ENCODE measurements at places on chromosomes 5 and 9. TPM values are rescaled to one million over a fixed set of nuclear protein-coding genes. Genes with fewer than 3 reads are reported as not detected.

STRBP gene
- polyA plus RNA-seq, result 42.9 TPM

TTC1 gene
- polyA plus RNA-seq, result 54.6 TPM

BARX1 gene
- 0.30 TPM for polyA plus RNA-seq

IRX4 gene
- polyA plus RNA-seq, result 257 TPM

DNA sequence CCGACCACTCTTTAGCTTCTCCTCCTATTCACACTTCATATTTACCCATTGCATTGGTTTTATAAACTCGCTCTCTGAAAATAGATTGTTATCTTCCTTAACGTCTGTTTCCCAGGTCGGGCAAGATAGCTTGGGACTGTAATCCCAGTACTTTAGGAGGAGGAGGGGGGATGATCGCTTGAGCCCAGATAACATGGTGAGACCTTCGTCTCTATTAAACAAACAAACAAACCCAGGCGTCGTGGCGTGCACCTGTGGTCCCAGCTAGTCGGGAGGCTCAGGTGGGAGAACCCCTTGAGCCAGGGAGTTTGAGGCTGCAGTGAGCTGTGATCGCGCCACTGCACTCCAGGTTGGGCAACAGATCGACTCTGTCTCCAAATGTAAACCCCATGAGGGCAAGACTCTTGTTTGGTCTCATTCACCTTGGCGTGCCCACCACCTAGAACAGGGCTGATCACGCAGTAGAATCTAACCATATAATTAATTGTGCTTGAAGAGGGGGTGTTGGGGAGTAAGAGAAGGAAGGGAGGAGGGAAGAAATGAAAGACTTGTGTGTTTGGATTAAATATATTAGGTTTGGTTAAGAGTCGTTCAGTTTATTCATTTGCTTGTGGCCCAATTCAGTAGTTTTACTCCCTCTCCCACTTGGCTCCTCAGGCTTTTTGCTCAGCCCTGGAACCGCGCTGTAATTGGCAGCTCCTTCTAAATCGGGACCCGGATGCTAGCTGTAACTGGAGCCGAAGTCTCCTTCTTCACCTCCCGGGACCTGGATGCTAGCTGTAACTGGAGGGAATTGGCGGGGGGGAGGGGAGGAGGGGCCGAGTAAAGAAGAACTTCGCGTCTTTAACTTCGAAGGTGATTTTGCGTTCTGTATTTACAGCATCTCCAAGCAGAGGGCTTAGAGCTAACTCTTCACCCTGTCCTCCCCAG is 24.9 kb downstream of the CDKN2A start:
- peak; percentile 33 for DNase-seq

DNA sequence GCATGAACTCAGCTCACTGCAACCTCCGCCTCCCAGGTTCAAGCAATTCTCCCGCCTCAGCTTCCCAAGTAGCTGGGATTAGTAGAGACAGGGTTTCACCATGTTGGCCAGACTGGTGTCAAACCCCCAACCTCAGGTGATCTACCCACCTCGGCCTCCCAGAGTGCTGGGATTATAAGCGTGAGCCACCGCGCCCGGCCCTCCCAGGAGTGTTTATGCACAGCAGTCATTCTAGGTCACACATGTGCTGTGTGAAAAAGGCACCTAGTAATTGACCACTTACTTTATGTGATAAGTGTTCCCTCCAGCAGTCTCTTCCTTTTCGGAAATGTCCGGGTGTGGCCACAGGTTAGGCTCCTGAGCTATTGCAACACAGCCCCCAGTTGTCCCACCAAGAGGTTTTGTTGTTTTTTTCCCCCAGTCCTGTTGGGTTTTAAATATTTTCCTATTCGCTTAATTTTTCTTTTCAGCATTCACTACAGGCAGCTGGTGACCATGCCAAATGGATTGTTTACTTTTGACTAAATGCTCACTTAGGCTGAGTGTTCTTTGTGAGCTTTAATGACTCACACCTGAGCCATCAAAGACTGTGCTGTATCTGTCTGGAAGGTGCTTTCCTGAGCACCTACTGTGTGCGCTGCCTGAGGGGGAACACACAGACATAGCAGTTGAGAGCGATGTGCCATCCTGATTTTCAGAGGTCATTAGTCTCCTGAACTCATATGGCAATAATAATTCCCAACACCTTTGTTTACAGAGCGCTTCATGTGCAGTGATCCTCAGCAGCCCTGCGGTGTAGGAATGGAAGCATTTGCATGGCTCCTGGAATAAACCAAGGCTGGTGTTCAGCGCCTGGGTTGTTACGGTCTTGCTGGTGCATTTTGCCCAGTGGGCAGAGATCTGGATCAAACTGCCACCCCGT is 94.3 kb downstream of the MVB12B start:
- DNase-seq, result no peak

DNA sequence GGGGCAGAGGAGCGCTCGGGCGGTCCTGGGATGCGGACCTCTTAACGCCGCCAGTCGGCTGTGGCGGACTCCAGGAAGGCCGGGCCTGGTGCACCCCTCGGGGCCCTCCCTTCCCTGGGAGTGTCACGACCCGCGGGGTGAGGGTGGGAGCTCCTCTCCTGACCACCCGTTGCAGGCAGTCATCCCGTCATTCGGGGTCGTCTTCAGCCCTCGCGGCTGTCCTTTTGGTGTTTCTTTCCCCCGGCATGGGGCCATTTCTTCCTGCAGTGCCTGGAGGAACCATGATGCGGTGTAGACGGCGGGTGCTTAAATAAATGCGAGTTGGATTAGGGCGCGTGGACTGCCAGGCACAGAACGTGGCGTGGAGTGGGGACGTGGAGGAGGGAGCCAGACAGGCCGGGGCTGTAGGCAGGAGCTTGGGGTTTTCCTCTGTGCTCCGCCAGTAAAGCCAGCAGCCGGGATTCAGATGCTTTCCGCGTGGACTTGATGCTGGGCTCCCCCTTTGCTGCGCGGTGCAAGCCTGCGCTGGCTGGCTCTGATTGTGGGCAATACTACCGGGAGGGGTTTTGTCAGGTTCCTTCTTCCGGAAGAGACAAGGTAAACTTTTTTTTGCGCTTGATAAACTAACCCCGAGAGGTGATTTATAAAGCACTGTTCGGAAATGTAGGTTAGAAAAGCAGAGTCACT is 868 bp downstream of the KDM4C start:
- DNase-seq, result peak; percentile 58

GRCh38 chr5:132425975-132426524 is 56.5 kb downstream of the SLC22A5 start:
- no peak for DNase-seq

GRCh38 chr5:175489693-175490443 is 11.5 kb downstream of the SFXN1 start:
- no peak for DNase-seq

GRCh38 chr9:113139225-113139829 is 11.5 kb upstream of the SLC31A2 start:
- no peak for DNase-seq

DNA sequence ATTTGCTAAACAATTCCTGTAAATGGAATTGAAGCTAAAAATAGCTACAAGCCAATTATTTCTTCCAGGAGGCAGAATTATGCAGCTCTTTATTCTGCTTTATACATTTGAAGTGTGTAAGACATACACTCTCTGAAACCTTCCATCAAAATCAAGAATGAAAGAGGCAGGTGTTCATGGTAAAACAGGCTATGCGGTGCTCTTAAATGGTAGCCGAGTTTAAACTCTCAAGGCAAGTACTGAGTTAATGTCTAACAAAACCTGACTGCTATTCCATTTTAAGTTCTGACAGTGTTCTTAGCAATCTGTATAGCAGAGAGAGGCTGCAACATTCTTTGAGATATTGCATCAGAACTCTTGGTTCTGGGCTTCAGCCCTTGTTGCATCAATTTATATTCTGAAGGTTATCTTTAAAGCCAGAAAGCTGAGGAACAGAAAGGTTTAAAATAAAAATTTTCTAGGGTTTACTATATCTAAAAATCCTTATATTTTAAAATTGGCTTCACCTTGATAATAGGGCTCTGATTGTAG is 248.3 kb upstream of the CCNG1 start:
- no peak for DNase-seq

DNA sequence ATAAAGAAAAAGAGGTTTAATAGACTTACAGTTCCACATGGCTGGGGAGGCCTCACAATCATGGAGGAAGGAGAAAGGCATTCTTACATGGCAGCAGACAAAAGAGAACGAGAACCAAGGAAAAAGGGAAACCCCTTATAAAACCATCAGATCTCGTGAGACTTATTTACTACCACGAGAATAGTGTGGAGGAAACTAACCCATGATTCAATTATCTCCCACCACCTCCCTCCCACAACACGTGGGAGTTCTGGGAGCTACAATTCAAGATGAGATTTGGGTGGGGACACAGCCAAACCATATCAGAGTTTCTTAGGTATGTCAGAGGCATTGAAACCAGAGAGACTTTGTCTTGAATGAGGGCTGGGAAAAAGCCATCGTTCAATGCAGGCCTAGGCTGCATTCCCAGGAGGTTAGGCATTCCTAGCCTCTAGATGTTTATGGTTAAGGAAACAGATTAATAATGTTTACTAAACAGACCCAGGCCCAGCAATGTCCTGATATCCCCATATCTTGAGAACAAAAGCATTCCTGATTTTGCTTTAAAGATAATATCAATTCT is 7.5 kb upstream of the PAIP1 start:
- DNase-seq, result no peak

DNA sequence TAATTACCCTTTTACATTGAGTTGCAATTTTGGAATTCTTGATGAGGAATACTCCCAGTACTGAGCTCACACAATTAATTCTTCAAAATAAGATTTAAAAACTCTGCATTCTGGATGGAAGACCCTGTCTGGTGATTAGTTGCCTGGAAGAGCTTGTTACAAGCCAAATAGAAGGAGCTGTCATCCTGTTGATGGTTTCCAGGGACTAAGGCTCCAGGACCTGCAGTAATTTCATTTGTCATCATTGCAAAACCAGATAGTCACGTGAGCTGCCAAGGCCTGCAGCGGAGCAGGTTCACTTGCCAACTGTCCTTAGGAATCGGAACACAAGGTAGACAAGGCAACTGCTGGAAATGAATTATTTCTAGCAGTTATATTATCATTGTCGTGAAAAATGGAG is 597.7 kb downstream of the CCDC171 start:
- DNase-seq, result peak; percentile 88

- no peak for DNase-seq
Observed at GRCh38 chr5:569358-569867, 42.7 kb upstream of the CEP72 start.

DNA sequence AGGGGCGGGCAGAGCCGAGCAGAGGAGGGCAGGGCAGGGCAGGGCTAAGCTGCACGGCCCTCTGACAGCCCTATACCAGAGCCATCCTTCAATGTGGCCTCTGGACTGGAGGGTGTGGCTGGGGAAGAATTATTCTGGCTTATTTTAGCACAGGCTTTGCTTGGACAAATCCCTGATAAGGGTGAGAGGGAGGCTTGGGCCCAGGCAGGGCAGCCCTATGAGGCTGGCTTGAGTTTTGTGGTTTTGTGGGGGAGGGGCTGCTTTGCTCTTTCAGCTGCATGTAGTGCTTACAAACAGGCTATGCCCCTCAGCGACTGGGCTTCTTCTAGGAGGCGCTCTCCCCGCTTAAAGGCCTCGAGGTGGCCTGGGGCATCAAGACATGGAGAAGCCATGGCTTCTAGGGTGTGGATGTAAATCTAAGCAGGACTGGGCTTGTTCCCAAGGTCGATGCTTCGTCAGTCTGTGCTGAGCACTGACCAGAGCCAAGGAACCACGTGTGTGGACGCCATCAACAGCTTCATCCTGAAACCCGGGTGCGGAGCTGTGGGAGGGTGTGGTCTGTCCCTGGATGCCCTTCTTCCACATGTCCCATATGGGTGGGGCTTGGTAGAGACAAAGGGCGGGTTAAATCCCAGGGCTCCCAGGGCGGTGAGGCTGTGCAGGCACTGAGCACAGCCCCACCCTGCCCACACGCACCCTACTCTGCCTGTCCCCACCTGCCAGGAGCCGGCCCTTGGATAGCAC is 45.7 kb upstream of the IPPK start:
- peak; percentile 41 for DNase-seq

Data from cardiac muscle cell (in vitro differentiated cells and primary cell).